ENCODE measurements at places on chromosomes 2 and 18.

DNA sequence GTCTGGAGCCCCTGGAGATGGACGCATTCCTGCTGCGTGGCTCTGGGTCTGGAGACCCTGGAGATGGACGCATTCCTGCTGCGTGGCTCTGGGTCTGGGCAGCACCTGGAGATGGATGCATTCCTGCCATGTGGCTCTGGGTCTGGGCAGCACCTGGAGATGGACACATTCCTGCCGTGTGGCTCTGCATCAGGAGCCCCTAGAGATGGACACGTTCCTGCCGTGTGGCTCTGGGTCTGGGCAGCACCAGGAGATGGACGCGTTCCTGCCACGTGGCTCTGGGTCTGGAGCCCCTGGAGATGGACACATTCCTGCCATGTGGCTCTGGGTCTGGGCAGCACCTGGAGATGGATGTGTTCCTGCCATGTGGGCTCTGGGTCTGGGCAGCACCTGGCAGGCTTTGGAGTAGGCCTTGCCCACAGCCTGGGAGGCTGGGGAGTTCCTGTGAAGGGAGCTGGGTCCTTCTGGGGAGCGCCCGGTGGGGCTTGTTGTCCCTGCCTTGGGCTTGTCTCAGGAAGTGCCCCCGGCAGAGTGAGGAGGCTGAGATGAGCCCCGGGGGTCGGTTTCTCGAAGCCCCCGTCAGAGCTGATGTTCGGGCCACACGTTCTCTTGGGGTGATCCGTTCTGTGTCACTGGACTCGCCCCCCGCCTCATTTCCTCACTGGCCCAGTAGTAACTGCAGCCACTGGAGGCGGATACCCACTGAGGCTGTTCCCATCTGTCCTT lies 41.0 kb downstream of the SH3BP4 start:
- no peak for DNase-seq

- no peak for DNase-seq
Observed at GRCh38 chr18:50451100-50451842, 76.4 kb downstream of the SKA1 start.

DNA sequence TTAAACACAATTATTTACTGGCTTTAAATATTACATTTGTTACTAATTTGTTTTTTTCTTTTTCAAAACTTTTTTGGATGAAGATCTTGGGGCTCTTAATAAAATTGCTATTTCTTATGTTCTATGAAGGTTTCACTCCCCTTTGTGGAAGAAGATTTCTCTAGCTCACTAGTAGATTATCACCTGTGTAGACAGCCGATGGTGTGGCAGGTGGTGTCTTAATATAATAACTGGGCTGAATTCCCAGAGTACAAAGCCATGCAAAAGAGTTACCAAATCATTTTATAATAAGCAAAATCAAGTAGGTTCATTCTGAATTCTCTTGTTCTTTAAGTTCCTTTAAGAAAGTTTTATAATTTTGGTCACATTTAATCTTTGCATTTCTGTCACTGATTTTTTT lies 233.7 kb downstream of the CCDC102B start:
- DNase-seq, result no peak

DNA sequence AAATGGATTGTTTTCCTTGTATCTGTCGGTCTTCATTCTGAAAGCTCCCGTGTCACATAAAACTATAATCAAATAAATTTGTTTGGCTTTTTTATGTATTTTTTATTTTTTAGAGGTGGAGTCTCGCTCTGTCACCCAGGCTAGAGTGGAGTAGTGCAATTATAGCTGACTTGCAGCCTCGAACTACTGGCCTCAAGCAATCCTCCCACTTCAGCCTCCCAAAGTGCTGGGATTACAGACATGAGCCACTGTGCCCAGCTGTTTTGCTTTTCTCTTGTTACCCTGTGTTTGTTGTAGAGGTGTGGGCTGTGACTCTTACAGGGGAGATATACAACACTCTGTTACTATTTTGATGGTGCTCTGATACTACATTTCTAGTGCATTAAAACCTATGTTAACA lies 2.2 kb downstream of the GALM start:
- DNase-seq, result no peak

DNA sequence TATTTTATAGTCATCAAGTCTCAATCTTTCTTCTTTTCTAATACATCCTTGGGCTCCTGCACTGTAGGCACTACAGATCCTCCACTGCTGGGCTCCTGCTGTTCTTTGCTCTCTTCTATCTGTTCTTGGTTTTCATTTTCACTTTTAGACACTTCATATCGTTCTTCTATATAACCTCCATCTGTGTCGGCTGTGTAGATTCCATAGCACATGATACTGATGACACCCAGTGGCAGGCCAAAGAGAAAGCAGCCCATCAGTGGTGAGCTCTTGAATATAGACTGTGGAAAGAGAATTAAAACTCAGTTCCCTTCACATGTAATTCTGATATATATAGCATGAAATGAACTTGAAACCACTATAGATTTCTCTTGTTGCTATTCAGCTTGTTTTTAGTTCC lies 38.0 kb downstream of the TMX3 start:
- peak; percentile 2 for DNase-seq

DNA sequence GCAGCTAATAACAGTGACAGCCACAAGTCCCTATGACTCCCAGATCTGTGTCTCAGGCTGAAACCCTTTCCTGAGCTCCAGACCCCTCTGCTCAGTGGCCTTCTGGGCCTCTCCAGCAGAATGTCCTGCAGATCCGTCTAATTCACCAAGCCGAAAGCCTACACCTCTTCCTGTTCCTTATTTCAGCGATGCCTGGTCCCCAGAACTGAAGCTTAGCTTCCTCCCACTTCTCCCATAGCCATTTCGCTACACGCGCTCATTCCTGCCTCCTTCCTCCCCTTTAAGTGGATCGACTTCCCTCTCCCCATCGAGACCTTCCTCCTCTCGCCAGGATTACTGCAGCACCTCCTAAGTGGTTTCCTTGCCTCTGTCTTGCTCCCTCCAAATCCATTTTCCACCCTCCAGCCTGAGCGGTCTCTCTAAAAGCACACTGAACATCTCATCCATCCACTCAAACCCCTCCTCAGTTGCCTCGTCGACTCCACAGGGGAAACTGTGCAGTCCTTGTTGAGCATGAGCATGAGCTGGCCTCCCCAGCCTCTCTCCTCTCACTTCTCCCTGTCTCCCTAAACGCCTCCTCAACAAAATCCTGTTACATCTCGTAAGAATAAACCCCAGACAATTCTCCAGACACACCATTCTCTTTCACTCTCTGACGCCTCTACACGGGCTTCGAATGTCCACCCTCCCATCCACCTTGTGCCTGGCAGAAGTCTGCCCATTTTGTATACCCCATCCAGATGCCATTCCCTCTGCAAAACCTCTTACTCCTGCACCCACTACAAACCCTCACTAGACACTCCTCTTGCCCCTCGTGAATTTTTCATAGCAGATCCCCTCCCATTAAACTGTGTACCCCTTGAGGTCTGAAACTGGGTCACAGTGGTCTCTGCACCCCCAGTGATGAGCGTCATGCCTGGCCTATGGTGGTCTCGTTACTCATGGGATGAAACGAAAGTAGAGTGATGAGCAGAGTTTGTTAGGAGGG lies 232.6 kb downstream of the ATAD2B start:
- DNase-seq, result no peak

DNA sequence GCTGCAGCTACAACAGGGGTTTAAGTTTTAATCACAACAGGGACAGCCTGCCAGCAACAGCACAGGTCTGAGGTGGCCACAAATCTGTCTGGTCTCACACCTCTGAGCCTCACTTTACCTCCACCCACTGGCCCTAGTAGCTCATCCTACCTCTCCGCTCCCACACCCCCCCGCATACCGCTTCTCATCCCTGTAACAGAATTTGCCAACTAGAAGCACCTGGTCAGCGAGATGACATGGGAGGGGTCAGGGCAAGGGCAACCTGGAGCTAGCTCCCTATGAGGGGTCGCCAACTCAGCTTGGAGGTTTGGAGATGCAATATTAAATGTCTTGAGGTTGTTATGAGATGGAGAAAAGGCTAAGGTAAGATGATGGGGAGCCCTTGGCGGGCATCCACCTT lies 7.5 kb downstream of the CATIP start:
- no peak for DNase-seq

DNA sequence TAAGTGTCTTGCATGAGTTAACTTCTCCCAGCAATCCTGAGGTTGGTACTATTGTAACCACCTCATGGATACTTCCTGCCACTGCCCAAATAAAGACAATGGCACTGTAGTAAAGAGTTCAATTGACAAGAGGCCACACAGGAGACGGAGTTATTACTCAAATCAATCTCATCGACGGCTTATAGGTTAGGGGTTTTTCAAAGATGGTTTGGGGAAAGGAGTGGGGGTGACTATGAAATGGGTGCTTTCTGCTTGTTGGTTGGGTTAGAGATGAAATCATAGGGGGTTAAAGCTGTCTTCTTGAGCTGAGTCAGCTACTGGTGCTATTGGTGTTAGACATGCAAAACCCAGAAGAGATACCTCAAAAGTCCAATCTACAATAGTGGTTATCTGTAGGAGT lies 1258.0 kb upstream of the ZEB2 start:
- no peak for DNase-seq

GRCh38 chr18:5237083-5237722 lies 40.1 kb upstream of the AKAIN1 start:
- DNase-seq, result peak; percentile 84

- peak; percentile 39 for DNase-seq
Observed at GRCh38 chr2:195659982-195660890, 3.2 kb downstream of the SLC39A10 start.

- no peak for DNase-seq
Observed at GRCh38 chr2:184599872-184600222, 1.5 kb downstream of the ZNF804A start.

GRCh38 chr2:100812116-100812515 lies 7.8 kb upstream of the NPAS2 start:
- no peak for DNase-seq

GRCh38 chr18:28691496-28691840 lies 514.5 kb upstream of the CDH2 start:
- DNase-seq, result no peak

GRCh38 chr2:118588850-118589249 lies 258.6 kb downstream of the EN1 start:
- no peak for DNase-seq

DNA sequence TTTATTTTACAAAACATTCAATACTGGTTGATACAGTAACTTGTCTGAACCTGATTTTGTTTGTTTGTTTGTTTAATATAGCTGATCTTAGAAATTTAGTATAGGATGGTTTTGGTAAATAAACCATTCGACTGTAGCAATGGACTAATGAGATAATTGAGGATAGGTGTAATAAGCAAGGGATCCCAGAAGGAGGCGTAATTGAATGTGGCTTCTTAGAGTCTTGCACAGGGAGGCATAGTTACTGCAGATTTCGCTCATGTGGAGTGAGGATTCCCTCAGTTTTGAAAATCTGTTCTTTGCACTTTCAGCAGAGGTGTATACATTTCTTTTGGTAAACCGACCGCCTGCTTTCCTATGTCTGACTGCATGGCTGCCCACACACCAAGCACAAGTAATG lies 709.6 kb downstream of the SOCS6 start:
- DNase-seq, result no peak

- DNase-seq, result no peak
Observed at GRCh38 chr2:5839550-5839949, 147.4 kb downstream of the SOX11 start.

GRCh38 chr2:26887151-26887550 lies 39.2 kb downstream of the DPYSL5 start:
- DNase-seq, result no peak

- DNase-seq, result no peak
Observed at GRCh38 chr2:180456801-180457200, 449.7 kb upstream of the CWC22 start.

DNA sequence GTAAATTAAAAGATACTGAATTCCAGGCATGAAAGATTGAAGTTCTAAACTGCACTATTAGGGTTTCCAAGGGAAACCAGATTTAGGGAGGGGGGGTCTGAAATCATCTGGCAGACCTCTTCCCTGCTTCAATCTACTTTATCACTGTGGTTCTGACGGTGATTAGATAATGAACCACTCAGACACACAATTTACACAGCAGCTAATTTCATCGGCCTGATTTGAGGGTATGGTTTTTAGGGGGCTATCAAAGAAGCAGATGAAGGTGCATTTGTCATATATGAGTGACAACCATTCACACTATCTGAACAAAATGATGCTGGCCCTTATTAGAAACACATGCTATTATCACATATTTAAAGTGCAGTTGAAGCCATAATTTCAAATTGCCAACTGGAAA lies 106.0 kb downstream of the OLA1 start:
- DNase-seq, result no peak

DNA sequence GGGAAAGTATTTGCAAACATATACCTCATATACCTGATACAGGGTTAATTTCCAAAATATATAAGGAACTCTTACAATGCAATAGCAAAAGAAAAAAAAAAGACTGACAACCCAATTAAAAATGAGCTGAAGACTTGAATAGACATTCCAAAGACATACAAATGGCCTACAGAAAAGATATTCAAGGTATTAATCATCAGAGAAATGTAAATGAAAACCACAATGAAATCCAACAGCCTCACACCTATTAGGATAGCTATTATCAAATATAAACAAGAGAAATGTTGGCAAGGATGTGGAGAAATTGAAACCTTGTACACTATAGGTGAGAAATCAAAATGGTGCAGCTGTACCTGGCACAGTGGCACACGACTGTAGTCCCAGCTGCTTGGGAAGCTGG lies 25.7 kb downstream of the NR4A2 start:
- DNase-seq, result no peak

GRCh38 chr18:40292985-40293710 lies 1661.9 kb upstream of the PIK3C3 start:
- DNase-seq, result no peak

GRCh38 chr2:53424902-53425301 lies 342.7 kb upstream of the CHAC2 start:
- DNase-seq, result no peak

GRCh38 chr2:42652086-42652485 lies 83.7 kb downstream of the MTA3 start:
- no peak for DNase-seq

DNA sequence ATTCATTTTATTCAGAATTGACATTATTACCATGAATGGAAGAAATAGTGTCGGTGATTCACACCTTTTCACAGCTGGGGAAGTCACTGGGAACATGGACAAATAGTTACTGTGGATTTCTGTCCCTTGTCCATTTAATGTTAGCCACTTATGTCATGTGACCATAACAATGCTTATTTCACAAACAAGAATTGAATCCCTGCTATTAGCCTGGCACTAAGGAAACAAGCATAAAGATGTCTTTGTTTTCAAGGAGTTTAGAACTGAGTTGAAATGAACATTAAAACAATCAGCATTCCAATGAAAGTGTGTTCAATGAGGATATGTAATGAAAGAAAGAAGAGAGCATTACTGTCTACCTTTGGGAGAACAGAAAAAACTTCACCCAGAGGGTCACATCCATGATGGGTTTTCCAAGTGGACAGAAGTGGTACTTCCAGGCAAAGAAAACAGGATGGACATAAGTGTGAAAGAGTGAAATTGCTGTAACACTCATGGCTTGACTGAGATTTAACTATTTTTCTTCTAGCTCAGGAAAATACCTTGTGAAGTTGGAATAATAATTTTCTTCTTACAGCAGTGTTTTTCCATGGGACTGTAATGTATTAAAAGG lies 324.5 kb upstream of the UBE2E3 start:
- no peak for DNase-seq

Data from DMS79 treated with DMSO at 0.1 percent for 48 hours (cell line).